Spinal cord (tissue), 10 donors: ENCODE measurements at places on chromosomes 3 and 15. TPM values are rescaled to one million over a fixed set of nuclear protein-coding genes. Genes with fewer than 3 reads are reported as not detected.

CGNL1 gene
- total RNA-seq: 30.9 TPM

DNA sequence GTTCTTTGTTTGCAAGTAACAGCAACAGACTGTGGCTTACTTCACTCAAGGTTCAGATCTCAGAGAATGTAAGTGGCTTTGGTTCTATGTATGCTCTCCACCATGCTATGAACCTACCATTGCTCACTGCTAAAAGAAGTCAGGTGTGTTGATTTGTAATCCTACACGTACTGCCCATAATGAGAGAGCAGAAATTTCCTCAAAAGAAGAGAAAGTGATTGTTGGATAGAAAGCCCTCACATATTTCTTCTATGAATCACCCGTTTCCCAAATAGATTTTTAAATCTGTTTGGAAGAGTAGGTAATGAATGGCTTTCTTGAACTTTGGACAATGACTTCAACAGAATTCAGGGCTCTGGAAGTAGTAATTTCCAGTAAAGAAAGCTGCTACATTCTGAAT, 565.4 kb downstream of the ROBO2 start:
- H3K4me3 ChIP-seq: no peak overlapping the region
- no peaks in the 10 kb centered on the region for H3K4me1 ChIP-seq
- no peaks in the 10 kb centered on the region for H3K36me3 ChIP-seq
- no peak overlapping the region for H3K27ac ChIP-seq

GRCh38 chr3:35633332-35634124, 5.8 kb upstream of the ARPP21 start:
- no peaks in the 10 kb centered on the region for H3K36me3 ChIP-seq
- H3K4me3 ChIP-seq: no peak overlapping the region
- H3K27ac ChIP-seq: no peak overlapping the region

GOLGA6A gene
- total RNA-seq: 0.28 TPM

- no peak for DNase-seq
- peaks cover 2% of the 10 kb centered on the region for H3K27me3 ChIP-seq
- no peak overlapping the region for H3K4me3 ChIP-seq
- H3K27ac ChIP-seq: no peak overlapping the region
- no peaks in the 10 kb centered on the region for H3K36me3 ChIP-seq
Measured at GRCh38 chr3:195767792-195768191, 43.9 kb downstream of the MUC4 start.

DNA sequence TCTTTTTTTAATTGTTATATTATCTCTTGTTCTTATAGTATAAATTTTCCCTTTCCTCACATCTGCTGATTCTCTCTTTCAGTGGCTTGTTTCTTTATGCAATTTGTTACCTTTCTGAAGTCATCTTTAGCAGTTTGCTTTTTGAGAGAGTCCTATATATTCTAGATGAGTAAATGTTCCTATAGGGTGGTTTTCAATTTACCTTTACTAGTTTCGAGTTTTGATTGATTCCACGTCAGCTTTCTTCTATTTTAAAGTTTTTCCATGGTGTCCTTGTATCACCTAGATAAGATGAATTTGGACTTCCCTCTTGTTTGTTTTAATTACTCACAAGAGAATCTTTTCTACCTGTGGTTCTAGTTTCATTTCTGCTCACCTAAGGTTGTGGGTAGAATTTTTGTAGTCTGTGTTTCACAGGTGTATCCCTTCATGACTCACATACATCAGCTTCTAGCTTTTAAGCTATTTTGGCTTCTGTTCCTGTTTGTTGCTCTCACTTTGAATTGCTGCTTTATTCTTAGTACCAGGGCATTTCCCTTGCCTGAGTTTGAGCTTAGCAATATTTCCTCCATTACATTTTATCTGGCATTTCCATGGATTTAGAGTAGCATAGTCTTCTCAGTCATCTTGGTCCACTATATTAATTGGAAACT, 6.4 kb downstream of the TEX9 start:
- no peaks in the 10 kb centered on the region for H3K4me1 ChIP-seq
- no peaks in the 10 kb centered on the region for H3K36me3 ChIP-seq
- no peak overlapping the region for H3K27ac ChIP-seq

GRCh38 chr3:111956995-111957734, 21.7 kb upstream of the ABHD10 start:
- no peaks in the 10 kb centered on the region for H3K27me3 ChIP-seq
- no peak overlapping the region for H3K27ac ChIP-seq
- no peaks in the 10 kb centered on the region for H3K4me1 ChIP-seq

MASP1 gene
- 24.3 TPM for total RNA-seq
